Epithelial cell of proximal tubule (primary cell): ENCODE measurements at places on chromosomes 12 and 14. TPM values are rescaled to one million over a fixed set of nuclear protein-coding genes. Genes with fewer than 3 reads are reported as not detected.
A peak's percentile ranks its signal among the peaks of the same experiment; 100 is the strongest.

Gene TMPO
- 171 and 232 TPM in 2 replicates for total RNA-seq

Gene BBOF1
- 1.2 and 3.8 TPM in 2 replicates for total RNA-seq

Gene OR6C65
- total RNA-seq = not detected in 2 replicates

Gene NEUROD4
- not detected in 2 replicates for total RNA-seq

Gene HHIPL1
- 0.87 and 4.9 TPM in 2 replicates for total RNA-seq

Gene MUCL1
- not detected in 2 replicates for total RNA-seq

Gene IL26
- not detected in 2 replicates for total RNA-seq

Gene FAM181A
- not detected in 2 replicates for total RNA-seq

Gene RNASE7
- 0.86 TPM in 1 of 2 replicates, not detected in the other for total RNA-seq

Gene WNT1
- not detected in 2 replicates for total RNA-seq

Gene BMP4
- total RNA-seq = 1.8 and 9.3 TPM in 2 replicates

Gene CBX5
- total RNA-seq = 61.5 and 67.3 TPM in 2 replicates

Gene MFAP5
- 0.75 and 0.94 TPM in 2 replicates for total RNA-seq

Gene PPTC7
- total RNA-seq = 6.2 and 6.9 TPM in 2 replicates

Gene STAC3
- not detected in 2 replicates for total RNA-seq

DNA sequence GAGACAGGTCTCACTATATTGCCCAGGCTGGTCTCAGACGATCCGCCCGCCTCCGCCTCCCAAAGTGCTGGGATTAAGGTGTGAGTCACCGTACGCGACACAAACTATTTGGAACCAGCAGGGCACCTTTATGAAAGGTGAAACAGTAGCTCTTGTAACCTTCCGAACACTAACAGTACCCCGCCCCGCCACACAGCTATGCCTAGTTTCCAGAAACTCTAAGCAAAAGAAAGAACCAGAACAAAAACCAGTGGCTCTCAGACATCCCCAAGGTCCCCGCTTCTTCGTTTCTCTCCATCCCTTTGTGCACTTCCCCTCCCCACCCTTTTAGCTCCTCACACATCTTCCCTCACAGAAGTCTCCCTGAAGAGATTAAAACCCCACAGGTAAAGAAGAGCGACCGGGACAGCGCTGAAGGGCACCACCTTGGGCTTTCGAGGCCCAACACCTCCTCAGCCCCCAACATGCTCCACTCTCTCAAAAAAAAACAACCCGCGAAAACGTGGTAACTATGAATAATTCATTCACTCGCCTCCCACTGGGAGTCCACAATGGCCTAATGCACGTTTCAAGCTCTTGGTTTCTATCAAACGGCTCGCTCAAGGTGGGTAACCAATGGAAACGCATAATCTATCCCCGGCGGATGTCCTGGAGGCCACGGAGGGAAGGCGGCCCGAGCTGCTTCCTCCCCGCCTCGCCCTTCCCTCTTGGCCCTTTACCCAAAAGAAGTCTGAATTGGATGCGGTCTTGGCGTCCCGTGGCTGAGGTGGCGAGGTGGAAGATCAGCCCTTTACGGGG, 877 bp downstream of the BAG5 start:
- DNase-seq = no peak

GRCh38 chr12:75690296-75690955, 179.0 kb upstream of the KRR1 start:
- DNase-seq = no peak

DNA sequence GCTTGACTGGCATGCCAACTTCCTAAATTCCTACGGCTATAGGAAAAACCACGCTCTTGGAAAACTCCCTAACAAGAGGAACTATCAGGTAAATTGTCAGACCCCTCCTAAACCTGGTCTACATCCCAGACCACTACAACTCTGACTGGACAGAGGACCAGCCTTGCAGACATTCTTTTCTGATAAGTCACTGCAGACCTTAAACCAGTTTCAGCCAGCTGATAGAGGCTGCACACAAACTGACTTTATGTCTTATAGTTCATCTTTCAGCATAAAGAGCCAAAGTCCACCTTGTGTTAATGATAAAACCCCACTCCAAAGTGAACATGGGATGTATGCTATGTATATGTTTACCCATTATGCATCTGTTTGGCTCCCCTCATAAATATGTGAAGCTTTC, 166.6 kb downstream of the KTN1 start:
- no peak for DNase-seq

- DNase-seq = no peak
Observed at GRCh38 chr12:24649209-24649608, 299.7 kb downstream of the BCAT1 start.

GRCh38 chr12:49965836-49966235, 4.2 kb downstream of the AQP5 start:
- no peak for DNase-seq

GRCh38 chr14:102525219-102525928, 15.8 kb upstream of the ANKRD9 start:
- peak; percentile 13 for DNase-seq

GRCh38 chr12:80778005-80778541, 61.4 kb downstream of the MYF5 start:
- DNase-seq = peak; percentile 93

GRCh38 chr12:63795944-63796343, 16.2 kb downstream of the RXYLT1 start:
- no peak for DNase-seq

GRCh38 chr12:57095440-57095839, 6.5 kb downstream of the NAB2 start:
- no peak for DNase-seq

DNA sequence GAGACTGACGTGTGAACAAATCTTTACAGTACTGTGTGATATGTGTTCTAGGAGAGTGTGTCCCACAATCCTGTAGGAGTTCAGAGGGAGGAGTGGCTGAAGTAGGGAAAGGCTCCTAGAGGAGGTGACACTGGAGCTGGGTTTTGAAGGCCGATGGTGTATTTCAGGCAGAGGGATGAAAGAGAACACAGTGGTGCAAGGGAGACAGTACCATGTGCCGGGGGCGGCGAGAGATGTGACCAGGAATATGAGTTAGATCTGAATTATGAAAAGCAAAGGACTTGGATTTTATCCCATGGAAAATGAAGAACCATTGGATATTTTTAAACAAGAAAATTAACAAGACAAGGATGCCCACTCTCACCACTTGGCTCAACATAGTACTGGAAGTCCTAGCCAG, 77.0 kb upstream of the ESRRB start:
- no peak for DNase-seq

DNA sequence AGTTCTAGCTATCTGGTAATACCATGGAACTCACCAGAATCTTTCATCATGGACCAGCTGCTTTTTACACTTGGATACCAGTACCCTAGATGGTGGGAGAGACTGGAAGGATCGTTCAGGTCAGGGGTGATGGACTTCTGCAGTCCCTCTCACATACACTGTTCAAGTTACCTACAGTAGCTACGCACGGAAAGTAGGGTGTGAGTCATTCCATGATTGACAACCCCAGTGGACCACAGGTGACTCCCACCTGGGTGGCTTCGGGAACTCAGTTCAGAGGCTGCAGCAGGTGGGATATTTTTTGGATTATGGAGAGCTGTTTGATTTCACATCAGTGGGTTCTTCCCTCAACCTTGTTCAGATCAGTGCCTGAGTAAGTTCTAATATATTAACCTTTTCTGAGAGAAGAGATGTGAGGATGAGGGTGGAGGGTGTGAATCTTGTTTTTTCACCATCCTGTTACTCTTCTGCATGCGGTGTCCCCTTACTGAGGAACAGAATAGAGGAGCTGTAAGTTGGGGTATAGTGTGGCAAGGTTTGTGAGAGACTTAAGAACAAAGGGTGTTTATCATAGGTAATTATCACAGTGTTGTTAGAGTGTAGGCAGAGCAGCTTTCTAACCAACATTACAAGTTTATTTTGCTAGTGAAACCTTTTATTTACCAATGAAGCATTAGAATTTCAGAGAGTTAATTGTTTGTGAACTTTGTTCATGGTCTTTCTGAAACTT, 39.6 kb downstream of the PRKCH start:
- no peak for DNase-seq

- no peak for DNase-seq
Observed at GRCh38 chr14:51092965-51093364, 1.9 kb downstream of the TRIM9 start.

DNA sequence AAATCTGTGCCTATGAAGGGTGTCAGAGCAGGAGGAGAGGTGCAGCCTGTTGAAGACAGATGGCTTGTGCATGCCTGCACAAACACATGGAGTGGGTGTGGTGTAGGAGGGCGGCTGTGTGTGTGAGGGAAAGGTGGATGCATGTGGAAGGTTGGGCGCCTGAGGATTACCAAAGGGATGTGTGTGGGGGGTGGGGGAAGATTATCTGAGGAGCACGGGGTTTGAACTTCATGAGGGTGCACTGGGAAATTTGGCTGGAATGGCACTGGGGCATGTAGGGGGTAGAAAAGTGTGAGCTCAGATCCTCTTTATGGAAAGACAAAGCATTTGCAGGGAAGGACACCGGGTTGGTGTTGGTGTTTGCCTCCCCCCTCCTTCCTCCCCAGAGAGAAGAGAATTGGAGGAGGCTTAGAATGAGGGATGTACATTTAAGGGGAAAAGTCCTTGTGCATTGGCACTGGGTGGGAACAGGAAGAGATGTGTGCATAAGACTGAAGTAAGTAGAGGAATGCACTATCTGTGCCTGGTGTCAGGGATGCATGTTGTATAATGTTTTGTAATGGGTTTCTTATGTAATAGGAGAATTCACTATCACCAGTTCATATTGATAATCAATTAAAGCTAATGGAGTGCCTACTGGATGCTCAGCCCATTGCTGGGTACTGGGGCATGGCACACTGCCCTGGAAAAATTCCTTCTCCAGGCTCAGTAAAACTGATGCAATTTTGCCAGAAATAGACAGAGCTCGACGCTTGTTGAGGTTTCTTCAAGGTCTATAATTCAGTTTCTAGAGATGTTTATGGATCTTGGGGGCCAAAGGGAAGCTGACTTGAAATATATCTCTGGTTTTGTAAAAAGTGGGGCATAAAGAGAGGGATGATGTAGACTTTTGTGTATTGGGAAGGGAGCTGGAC, 3.0 kb downstream of the NTF3 start:
- no peak for DNase-seq

GRCh38 chr14:98296895-98297294, 975.1 kb downstream of the BCL11B start:
- DNase-seq = no peak

DNA sequence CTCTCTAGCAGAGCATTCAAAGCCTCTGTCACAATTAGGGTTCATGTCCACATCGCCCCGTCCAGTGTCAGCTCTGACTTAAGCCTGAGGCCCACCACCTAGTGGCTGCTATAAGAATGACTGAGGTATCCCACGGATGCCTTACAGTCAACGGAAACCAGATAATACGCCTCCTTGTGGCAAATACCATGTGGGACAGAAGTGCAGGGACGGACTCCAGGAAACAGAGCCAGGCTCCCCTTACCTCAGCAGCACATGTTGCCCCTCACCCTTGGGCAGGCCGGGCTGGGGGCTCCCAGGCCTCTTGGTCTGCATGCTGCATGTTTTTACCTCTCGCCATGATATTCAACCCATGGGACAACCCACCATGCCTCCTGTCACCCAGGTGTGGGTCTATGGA, 86.3 kb downstream of the VWF start:
- DNase-seq = peak; percentile 43

GRCh38 chr12:12334367-12335040, 15.5 kb downstream of the MANSC1 start:
- no peak for DNase-seq

GRCh38 chr12:85568395-85569103, 267.7 kb downstream of the RASSF9 start:
- DNase-seq = no peak

DNA sequence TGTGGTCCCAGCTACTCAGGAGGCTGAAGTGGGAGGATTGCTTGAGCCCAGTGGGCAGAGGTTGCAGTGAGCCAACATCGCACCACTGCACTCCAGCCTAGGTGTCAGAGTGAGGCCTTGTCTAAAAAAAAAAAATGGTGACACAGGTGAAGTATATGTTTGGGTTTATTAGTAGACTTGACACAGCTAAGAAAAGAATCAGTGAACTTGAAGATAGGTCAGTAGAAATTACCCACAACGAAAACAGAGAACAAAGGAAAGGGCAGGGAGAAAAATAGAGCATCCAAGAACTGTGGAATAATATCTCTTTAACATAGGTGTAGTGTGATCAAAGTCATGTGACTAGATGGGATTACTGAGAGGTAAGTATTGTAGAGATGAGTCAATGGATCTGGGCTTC, 23.7 kb downstream of the ATF1 start:
- no peak for DNase-seq

DNA sequence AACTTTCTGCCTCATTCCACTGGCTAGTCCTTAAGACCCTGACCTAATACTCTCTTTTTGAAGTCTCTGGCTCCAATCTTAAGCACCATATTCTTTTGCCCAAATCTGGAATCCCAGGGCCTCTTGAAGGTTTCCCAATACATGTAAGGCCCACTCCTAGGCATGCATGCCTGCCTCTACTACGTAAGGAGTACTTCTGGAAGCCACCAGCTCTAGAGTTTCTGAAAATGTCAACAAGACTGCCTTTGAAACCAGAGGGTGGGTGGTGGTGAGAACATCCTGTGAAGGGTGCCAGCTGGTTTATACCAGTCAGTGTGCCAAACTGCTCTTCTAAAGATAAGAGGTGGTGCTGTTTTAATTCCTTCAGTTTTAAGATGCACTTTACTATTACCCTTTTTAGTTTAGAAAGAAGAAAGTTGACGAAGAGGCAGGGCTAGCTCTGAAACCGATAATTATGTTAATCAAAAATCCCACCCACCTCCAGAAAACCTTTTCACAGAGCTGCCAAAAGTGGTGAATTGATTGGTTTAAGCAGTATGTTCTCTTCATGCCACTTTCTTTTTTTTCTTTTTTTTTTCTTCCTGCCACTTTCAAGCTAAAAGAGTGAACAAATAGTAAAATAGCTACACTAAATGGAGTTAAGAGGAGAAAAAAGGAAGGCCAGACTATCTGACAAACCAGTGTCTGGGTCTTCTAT, 8.7 kb upstream of the WDR89 start:
- DNase-seq = no peak

- no peak for DNase-seq
Observed at GRCh38 chr12:14310866-14311265, 54.6 kb upstream of the ATF7IP start.

- no peak for DNase-seq
Observed at GRCh38 chr12:50971946-50972345, 19.6 kb downstream of the HIGD1C start.

GRCh38 chr14:98070536-98070935, 1201.5 kb downstream of the BCL11B start:
- DNase-seq = no peak

DNA sequence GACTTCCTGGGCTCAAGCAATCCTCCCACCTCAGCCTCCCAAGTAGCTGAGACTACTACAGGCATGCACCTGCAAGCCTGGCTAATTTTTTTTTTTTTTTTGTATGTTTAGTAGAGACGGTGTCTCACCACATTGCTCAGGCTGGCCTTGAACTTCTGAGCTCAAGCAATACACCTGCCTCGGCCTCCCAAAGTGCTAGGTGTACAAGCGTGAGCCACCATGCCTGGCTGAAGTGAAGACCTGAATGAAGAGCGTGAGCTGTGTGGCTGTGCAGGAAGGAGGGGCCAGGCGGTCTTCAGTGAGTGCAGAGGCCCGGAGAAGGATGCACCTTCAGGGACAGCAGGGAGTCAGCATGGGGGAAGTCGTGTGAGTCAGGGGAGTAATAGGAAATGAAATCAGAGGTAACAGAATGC, 14.9 kb upstream of the NFKBIA start:
- no peak for DNase-seq

- no peak for DNase-seq
Observed at GRCh38 chr12:33639975-33640374, 200.4 kb upstream of the SYT10 start.
